ELR (cell line): ENCODE measurements at places on chromosomes 2 and 18.

- DNase-seq: no peak
Measured at GRCh38 chr2:176039375-176039774, 37.3 kb upstream of the LNPK start.

GRCh38 chr18:77062518-77063003, 70.0 kb downstream of the MBP start:
- DNase-seq: no peak

DNA sequence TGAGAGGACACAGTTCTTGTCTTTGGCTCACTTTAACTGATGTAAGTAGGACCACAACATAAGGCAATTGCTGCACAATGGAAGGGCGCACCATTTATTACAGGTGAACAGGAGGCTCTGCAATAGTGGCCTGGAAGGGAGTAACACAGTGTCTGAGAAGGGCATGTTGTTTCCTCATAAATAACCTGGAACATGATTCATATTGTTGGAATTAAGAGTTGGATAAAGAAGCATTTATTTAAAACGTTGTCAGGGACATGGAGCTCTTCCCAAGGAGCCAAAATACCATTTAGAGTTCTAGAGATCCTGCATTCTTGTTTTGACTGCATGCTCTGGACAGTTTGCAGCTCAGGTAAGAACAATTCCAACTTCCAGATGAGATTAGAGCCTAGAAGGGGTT, 110.4 kb downstream of the PLCL1 start:
- no peak for DNase-seq

DNA sequence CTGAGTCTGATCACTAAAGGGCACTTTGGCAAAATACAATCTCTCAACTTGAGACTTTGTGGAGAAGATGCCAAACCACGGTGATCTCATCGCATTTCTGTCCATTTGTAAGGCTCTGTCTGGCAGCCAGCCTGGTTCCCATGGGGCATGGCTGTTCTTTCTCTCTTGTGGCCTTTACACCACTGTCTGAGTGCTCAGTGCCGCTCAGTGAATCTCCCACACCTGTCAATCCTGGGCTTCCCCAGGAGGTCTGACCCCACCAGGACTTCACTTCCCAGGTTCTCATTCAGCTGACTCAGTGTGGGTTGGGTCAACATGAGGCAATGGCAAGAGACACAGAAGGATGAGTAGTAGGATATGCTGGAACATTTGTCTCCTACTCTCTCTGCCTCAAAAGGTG, 96.8 kb upstream of the TRIB2 start:
- peak; percentile 54 for DNase-seq

- peak; percentile 3 for DNase-seq
Measured at GRCh38 chr2:82599021-82599420, 1860.1 kb downstream of the SUCLG1 start.

DNA sequence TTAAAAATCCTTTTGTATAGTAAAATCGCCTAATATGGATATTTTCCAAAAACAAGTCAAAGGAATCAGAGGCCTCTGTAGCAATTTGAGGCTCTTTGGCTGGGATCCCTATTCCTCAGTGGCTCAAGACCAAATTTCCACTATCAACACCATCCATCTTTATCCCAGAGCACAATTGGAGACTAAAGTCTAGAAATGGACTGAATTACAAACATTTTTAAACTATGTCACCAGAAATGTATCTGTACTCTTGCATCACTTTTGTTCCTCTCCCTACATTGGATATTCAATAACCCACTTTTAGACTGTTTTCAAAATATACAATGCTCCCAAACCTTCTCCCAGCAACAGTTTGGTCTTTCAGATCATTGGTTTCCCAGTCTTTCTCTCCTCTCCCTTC, 140.4 kb upstream of the KLHL29 start:
- no peak for DNase-seq
